Mesangial cell (primary cell): ENCODE measurements at places on chromosomes 2 and 18. TPM values are rescaled to one million over a fixed set of nuclear protein-coding genes. Genes with fewer than 3 reads are reported as not detected.

HOXD13 gene
- total RNA-seq, result not detected in 2 replicates

ZNF514 gene
- total RNA-seq, result 2.4 and 4.4 TPM in 2 replicates

GCG gene
- total RNA-seq, result not detected in 2 replicates

BCL2 gene
- 2.3 and 16.0 TPM in 2 replicates for total RNA-seq

LYG2 gene
- total RNA-seq, result not detected in 2 replicates

ERBB4 gene
- total RNA-seq, result 0.16 and 5.2 TPM in 2 replicates

SLC9A2 gene
- under 0.01 and 0.13 TPM in 2 replicates for total RNA-seq

CNGA3 gene
- not detected in 2 replicates for total RNA-seq

PLCD4 gene
- total RNA-seq, result 4.2 TPM in 1 of 2 replicates, not detected in the other
